ENCODE measurements at places on chromosomes 4 and X.

DNA sequence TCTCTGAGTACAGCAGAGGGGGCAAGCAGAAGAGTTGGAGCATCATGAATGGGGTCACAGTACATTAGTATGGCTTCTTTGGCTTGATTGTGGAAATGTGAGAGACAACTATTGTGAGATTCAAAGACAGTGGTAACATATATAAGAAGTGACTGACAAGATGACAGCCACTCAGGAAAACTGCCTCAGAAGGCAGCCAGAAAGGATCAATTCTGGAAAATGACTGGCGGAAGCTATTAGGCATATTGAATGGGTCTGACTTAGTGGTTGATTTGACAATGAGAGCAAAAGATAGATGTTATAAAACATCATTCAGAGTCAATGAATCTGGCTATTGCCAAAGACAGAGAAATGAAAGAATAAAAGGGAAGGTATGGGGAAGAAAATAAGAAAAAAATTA is 345.5 kb upstream of the MAGEB2 start:
- no peak for DNase-seq

GRCh38 chr4:151184523-151185458 is 85.4 kb downstream of the RPS3A start:
- DNase-seq = no peak

DNA sequence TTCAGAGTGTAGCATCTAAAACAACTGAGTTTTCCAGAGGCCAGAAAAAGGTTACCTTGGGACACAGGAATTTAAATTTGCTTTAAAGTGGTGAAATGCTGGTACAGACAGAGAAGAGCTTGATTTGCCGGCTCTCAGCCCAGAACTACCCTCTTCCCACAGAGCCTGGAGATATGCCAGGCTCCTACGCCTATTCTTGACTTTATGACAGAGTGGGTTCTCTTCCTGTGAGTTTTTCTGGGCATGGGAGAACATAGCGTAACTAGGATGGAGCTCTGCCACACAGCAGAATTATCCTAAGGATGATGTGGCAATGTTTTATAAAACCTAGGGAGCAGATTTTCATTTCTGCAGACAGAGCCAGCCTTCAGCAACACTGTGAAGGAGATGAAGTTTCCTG is 241.8 kb downstream of the GRIA3 start:
- DNase-seq = no peak

DNA sequence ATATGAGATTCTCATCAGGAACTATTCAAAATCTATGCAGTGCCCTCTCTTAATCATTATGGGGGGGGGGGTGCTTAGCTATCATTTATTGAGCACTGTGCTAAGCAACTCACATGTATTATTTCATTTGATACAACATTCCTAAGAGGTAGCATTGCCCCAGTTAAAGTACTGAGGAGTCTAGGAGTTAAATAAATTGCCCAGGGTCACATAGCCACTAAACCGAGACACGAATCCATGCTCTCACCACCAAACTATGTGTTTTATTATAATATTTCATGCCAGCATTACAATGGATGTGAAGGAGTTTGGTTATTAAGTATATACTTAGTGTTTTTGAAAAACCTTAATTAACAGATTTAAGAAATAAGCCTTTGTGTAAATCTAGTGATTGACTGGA is 131.4 kb downstream of the CBR4 start:
- no peak for DNase-seq

DNA sequence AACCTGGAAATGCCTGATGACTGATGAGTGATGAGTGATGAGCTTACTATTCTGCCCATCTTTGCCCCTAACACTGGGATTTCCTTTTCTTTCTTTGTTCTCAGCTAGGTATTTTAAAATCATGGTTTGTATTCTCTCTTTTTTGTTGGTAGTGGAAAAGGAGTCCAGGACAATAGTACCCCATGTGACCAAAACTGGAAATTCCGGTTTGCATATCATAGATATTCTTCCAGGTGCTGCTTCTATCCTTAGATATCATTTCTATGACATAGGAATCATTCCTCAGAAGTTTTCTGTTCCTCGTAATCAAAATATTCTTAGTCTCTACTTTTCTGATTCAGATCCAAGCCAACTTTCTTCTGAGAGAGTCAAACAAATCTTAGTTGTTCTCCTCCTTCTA is 320.5 kb upstream of the TET2 start:
- DNase-seq = no peak

- no peak for DNase-seq
These were observed 907 bp downstream of the LHFPL1 start for GRCh38 chrX:112678831-112679230.

DNA sequence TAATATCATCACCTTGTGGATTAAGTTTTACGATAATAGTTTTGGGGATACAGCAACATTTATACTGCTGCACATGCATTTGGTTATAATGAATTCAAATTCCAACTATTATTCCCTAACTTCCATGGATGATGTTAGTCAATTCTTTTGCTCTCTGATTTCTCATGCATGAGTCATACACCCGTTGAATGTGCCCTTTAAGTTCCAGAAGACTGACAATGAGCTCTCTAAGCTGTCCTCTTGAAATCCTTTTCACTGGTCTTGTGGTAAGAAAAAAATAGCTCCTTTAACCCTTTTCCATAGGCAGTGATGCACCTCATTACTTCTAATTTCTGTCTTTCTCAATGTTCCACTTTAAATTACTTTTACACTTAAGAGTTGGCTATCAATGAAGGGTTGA is 1095.2 kb upstream of the POU3F4 start:
- DNase-seq = no peak

DNA sequence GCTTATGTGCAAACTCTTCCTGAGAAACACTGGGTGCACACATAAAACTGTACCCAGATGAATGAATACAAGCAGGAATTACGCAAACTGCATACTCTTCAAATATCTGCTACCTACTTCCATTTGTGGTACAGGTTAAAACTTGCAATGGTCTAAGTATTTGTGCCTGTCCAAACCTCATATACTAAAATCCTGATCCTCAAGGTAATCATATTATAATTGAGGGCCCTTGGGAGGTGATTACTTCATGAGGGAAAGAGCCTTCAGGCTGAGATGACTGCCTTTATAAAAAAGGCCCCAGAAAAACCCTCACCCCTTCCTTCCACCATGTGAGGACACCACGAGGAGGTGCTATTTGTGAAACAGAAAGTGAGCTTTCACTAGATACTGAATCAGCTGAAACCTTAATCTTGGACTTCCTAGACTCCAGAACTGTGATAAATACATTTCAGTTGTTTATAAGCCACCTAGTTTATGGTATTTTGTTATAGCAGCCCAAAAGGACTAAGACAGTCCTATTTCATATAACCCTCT is 1977.2 kb downstream of the PCDH7 start:
- no peak for DNase-seq

GRCh38 chr4:6183740-6184139 is 16.6 kb downstream of the JAKMIP1 start:
- DNase-seq = no peak

- DNase-seq = no peak
These were observed 620.7 kb downstream of the SPRY1 start for GRCh38 chr4:124017185-124017785.

DNA sequence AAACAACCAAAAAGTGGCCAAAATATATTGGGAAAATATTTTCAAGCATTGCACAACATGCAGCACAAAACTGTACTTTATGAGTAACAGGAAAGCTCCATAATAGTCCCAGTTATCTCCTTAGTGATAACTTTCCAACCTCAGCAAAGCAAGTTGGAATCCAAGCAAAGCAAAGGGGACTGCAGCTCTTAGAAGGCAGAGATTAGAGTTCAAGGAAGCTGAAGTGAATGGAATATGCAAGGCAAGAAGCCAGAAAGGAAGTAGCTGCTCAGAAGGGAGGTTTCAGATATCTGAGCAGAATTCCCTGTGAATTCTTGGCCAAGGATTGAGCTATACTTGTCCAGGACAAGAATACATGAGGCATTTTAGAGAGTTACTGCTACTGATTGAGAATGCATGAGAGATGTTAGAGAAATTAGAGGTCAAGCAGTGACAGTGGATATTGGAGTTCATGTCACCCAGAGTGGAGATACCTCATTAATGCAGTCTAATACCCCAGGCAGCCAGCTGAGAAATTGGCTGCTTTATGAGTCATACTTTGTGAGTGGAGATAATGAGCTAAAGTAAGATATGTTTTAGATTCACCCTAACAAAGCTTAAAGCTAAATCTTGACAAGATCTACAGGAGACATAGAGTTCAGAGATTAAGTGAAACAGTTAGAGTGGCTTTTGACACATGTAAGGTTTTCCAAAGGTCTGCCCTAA is 102.8 kb downstream of the INPP4B start:
- no peak for DNase-seq

GRCh38 chr4:107183155-107183774 is 147.2 kb upstream of the DKK2 start:
- peak; percentile 43 for DNase-seq

DNA sequence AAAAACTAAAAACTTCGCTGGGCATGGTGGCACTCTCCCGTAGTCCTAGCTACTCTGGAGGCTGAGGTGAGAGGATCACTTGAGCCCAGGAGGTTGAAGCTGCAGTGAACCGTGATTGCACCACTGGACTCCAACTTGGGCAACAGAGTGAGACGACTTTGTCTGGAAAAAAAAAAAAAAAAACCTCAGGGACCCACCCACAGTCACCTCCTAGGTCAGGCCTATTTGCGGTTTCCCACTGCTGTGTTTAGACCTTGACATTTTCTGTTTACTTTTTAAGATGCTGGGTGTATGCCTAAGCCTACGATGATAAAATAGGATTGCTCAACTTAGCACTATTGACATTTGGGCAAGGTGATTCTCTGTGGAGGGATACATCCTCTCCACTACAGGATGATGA is 197.4 kb upstream of the TBL1X start:
- no peak for DNase-seq

- DNase-seq = no peak
These were observed 145.5 kb upstream of the FGF13 start for GRCh38 chrX:138856881-138857604.

DNA sequence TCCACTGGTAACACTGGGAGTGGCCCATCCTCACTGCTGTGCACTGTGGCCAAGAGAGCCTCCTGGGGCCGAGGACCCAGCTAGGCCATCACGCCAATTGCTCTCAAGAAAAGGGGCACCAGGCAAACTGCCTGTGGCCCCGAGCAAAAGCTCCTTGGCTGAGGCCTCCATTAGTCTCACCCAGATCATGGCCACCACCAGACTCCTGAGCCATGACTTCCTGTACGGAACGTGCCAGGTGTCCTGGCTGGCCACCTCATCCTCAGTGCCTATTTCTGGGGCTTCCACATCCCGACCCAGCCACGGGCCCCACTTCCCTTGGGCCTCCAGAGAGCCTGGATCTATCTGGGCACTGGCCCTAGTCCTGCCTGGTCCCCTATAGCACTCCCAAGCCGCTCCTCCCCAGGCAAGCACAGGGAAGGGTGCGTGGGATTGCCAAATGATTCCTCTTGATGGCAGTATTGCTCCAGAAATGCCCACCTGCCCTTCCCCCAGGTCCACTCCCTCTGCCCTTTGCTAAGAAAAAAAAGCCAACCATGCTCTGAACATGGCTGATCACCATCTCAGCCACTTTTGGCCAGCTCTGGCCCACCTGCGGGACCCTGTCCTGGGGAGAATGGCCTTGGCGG is 212.6 kb upstream of the AGTR2 start:
- no peak for DNase-seq

GRCh38 chrX:96481831-96482230 is 202.8 kb upstream of the DIAPH2 start:
- DNase-seq = no peak

- DNase-seq = peak; percentile 35
These were observed 184.7 kb upstream of the FRMPD4 start for GRCh38 chrX:11953615-11954014.

GRCh38 chrX:152899111-152899873 is 1.4 kb downstream of the ZNF185 start:
- no peak for DNase-seq

- no peak for DNase-seq
These were observed 139.6 kb downstream of the DCLK2 start for GRCh38 chr4:150217808-150218207.

GRCh38 chrX:123085311-123085940 is 98.7 kb upstream of the GRIA3 start:
- no peak for DNase-seq

DNA sequence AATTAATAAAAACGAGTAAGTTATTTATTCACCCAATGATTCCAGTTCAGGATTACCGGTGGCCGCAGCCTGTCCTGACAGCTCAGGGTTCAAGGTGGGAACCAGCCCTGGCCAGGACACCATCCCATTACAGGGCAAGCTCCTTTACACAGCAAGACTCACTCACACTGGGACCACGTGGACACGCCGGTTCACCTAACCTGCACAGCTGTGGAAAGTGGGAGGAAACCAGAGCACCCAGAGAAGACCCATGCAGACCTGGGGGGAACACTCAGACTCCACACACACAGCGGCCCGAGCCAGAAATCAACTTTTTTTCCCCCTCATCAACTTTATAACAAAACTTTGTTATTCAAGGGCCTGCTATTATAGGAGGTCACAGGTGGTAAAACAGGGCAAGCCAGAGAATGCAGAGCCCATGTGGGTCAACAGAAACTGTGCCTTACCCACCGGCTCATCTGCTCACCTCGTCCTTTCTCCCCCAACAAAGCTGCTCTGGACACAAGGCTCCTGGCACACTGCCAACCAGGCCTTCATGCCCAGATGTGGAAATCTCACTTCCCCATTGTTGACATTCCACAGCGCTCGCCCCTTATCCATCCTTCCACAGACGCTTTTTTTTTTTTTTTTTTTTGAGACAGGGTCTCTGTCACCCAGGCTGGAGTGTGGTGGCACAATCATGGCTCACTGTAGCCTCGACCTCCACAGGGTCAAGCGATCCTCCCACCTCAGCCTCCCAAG is 8.0 kb upstream of the ODAPH start:
- DNase-seq = no peak

DNA sequence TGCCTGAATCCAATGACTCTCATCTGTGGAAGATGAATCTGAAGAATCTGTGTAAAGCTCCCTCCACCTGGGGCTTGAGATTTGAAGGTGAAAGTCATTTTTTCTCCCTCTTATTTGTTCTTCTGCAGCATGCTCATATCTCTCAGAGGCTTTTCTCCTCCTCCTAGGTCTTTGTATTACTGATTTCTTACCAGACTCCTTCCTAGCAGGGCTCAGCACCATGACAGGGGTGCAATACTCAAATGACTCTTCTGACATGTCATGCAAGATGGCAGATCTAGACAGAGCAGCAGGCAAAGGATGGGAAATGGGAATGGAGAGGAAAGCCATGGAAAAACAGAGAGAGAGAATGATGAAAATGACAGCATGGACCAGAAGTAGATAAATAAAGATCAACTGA is 118.3 kb downstream of the TMA16 start:
- no peak for DNase-seq

Measured in astrocyte of the cerebellum (primary cell).